ENCODE measurements at places on chromosomes 1 and 21.

- no peak for DNase-seq
Observed at GRCh38 chr21:40179166-40179565, 311.9 kb downstream of the PCP4 start.

DNA sequence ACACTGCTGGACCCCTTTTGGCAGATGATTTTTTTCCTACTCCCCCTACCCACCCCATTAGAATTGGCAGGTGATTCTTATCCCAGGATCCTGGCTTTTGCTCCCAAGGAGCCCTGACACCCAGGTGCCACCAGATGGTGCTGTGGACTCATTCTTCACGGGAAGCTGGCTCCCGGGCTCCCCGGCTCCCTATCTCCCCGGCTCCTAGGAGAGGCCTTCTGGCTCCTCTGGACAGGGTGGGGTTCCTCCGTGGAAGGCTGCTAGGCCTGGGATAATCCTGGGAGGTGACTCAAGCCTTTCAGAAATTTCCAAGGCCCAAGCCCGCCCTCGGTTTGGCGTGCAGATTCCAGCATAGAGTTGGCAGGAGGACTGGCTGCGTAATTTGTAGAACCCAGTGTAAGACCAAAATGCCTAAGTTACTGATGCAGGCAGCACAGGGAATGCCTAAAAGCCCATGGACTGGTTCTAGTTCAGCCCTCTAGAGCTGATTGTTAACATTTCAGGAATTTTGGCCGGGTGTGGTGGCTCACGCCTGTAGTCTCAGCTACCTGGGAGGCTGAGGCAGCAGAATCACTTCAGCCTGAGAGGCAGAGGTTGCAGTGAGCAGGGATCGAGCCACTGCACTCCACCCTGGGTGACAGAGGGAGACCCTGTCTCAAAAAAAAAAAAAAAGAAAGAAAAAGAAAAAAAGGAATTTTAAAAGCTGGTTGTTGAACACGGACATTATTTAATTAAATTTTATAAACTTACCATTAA is 6.8 kb upstream of the BSDC1 start:
- peak; percentile 66 for DNase-seq

DNA sequence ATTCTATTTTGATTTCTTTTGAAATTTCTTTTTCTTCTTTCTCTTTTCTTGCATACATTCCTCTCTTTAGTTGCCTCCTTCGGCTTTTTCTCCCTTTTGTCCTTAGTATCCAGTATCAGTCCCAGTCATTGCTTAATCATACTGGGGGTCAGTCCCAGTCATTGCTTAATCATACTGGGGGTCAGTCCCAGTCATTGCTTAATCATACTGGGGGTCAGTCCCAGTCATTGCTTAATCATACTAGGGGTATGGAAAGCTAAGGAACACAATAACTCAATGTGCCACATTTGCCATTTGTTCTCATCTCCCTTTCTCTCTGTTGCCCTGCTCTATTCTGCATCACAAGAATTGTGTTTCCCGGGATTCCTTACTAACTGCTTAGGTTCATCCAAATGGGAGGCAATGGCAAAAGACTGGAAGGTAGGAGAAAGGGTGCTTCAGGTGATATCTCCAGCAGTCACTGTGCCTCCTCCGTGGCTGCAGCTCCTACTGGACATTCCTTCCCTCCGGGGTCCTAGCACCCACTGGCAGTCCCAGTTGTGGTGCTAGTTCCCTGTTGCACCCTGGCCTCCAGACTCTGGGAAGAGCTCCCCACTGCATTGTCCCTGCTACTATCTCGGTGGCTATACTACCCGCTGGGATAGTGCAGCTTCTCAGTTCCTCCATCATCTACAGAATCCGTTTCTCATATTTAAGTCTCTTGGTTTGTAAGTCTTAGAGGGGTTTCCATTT is 32.6 kb upstream of the LAMC1 start:
- DNase-seq = no peak

DNA sequence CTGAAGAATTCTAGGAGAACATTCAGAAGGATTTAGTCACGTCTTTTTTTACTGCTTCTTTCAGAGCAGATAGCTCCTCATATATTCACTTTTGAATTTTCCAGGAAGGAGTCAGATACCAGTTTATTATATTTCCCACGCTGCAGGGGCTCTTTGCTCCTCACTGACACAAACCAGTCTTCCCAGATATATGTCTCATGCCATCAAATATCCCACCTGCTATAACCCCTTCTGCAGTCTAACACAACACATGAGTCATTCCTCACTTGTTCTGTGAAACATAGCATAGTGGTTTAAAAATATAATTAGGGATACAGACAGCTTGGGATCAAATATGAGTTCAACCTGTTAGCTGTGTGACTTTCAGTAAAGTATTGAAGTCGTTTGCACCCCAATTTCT is 251.7 kb upstream of the DPYD start:
- DNase-seq = no peak

DNA sequence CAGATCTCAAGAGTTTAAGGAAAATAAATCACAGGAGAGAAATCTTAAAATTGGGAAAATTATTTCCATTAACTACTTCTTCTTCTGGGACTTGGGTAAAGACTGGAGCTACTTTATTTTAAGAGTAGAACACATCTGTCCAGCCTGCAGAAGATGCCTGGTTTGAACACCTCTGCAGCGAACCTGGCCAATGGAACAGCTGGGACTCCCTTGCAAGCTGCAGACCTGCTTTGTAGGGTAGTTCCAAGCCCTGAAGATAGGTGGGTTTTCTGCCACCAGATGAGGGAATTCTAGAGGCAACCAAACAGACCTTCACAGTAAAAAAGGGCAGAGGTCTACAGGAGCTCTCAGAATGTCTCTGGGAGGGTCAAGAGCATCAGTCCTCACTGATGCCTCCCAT is 86.5 kb upstream of the CACNA1E start:
- no peak for DNase-seq

GRCh38 chr21:42397746-42398394 is 2.0 kb upstream of the TMPRSS3 start:
- DNase-seq = no peak

- no peak for DNase-seq
Observed at GRCh38 chr21:44531606-44532564, 8.1 kb downstream of the KRTAP10-1 start.

DNA sequence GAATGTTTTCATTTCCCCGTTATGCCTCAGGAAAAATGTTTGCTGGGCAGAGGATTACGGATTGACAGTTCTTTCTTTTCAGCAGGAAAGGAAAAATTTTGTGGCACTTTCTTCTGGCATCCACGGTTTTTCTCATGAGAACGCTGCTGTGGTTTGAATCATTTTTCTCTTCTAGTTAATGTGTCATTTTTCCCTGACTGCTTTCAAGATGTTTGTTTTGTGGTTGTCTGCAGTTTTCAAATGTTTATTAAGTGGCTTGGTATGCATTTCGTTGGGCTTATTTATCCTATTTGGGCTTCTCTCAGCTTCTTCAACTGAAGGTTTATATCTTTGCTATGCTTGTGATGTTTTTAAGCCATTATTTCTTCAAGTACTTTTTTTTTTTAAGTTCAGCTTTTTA is 359.0 kb downstream of the RGS7 start:
- no peak for DNase-seq

- no peak for DNase-seq
Observed at GRCh38 chr1:224509907-224510306, 75.3 kb upstream of the WDR26 start.

- DNase-seq = no peak
Observed at GRCh38 chr1:18137759-18138345, 30.3 kb downstream of the IGSF21 start.

GRCh38 chr1:97252076-97252475 is 530.5 kb downstream of the PTBP2 start:
- no peak for DNase-seq

DNA sequence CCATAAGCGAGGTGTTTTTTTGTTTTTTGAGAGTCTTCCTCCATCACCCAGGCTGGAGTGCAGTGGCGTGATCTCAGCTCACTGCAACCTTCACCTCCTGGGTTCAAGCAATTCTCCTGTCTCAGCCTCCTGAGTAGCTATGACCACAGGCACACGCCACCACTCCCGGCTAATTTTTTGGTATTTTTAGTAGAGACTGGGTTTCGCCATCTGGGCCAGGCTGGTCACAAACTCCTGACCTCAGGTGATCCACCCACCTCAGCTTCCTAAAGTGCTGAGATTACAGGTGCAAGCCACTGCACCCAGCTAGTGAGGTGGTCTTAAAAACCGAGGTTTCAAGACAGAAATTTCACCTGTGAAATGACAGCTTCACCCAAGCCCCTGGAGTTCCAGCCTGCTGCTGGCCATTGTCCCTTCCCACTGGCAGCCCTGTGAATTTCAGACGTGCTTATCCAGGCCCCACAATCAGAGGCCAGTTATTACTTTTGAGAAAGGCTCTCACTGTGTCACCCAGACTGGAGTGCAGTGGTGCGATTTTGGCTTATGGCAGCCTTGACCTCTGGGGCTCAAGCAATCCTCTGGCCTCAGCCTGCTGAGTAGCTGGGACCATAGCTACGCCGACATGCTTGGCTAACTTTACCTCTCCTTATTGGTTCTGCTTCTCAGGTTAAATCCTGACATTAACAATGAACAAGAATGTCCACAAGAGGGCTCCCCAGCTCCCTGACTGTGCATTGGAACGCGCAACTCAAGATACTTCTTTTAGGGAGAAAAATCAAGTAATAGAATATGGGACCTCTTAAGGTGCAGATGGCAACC is 19.4 kb downstream of the ENO1 start:
- DNase-seq = peak; percentile 36

- DNase-seq = no peak
Observed at GRCh38 chr1:35377555-35377954, 109.0 kb downstream of the ZMYM4 start.

- DNase-seq = no peak
Observed at GRCh38 chr1:58936973-58937372, 153.1 kb upstream of the JUN start.

- no peak for DNase-seq
Observed at GRCh38 chr1:171467626-171468025, 17.7 kb upstream of the PRRC2C start.

DNA sequence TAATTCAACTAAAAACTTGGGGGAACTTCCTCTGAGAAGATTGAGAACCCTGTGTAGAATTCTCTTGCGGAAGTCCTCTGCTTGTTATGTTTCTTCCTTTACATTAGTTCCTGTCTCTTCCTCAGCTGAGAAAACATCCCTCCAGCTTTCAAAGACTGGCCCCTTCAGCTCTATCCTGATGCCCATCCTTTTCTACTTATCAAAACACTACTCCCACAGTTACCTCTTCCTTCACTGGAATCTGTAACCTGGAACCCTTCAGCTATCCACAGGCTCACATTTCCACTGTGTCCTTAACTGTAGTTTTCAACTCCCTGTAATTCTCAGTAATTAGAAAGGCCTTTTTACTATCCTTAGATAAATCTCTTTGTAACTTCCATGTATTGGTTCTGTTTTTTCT is 6.0 kb upstream of the DEDD start:
- DNase-seq = no peak

DNA sequence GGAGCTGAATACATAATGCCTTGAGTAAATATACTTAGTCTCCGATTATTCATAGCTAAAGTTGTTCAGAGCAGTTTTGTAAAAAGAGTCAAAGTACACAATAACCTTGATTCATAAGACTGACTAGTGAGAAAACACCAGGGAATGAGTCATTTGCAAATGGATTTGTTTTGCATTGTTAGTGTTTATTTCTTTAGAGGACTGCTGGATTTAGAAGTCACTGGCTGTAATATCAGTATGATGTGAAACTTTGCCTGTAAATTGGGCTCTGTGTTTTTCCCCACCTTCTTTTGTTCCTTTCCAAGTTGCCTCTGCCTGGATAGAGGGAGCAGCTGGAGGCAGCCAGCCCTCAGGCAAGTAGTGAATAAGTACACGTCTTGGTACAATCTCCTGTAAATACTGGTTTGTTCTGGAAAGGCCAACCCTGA is 474.7 kb downstream of the NUF2 start:
- no peak for DNase-seq

DNA sequence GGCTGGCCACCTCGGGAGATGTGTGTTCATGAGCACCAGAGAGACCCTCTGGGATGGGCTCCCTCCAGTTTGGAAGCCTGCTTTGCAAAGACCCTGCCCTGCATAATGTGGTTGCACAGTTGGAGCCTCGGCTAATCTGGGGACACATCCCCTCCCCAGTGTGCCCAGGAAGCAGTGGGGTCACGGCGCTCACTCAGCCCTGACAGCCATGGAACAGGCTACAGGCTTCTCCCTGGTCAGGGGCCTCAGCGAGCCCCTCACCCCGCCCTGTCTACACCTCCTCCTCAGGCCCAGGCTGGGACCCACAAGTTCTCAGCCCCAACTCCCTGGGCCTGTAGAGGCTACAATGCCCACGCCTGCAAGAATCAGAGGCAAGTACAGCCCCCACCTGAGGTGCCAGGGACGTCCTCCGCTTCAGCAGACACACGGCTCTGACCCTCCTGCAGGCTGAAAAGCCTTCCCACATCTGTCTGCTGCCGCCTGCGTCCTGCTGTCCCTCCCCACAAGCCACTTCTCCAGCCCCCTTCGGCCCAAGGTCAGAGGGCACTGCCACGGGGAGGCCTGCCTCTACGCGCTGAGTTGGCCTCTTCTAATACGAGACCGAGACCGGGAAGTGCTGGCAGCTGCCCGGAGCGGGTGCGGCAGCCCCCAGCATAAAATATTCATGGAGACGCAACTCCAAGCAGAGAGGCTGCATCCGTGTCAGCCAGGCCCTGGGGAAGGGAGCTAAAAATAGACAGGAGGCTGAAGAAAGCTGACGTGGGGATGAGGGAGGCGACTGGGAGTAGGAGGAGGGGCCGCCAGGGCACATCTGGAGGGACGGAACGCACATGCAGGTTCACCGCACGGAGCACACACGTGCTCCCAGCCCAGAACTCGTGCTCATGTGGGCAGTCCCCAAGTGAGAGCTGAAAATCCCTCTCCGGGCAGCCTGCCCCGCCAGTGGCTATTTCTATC is 15.2 kb upstream of the GPR153 start:
- DNase-seq = no peak

- DNase-seq = no peak
Observed at GRCh38 chr21:32459972-32460371, 47.5 kb downstream of the EVA1C start.

GRCh38 chr1:1121611-1122077 is 5.8 kb upstream of the C1orf159 start:
- DNase-seq = no peak

GRCh38 chr1:98556521-98557158 is 104.9 kb upstream of the SNX7 start:
- DNase-seq = no peak

DNA sequence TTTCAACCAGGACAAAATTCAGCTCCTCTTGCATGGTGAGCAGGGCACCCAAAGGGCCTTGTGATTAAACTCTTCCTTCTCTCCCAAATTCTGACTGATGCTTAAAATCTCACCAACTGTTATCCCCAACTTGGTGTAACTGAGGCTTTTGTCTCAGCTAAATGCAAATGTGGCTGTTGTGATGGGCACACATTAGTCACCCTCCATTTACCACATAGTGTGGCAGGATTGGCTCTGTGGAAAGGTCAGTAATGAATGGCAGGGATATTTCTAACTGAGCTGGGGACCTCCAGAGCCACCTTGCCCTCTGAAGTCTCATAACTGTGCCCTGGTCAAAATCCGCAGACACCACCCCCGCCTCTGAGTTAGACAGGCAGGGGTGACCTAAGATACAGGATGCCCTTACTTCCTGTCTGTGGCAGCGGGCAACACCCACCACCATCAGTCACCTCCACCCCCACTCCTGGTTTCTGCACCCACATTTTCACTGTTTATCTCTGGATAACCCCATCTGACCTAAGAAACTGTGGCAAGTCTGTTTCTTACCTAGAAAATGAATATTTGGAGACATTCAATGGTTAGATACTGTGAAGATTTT is 25.4 kb upstream of the RGS16 start:
- peak; percentile 39 for DNase-seq

GRCh38 chr1:99850459-99851291 is 514 bp downstream of the AGL start:
- no peak for DNase-seq

Data from CD8-positive, alpha-beta memory T cell (primary cell).